Trophoblast cell (in vitro differentiated cells and primary cell): ENCODE measurements at places on chromosomes 13 and 19.

- H3K27ac ChIP-seq, result no peak overlapping the region
- H3K4me1 ChIP-seq, result no peaks in the 10 kb centered on the region
- H3K36me3 ChIP-seq, result no peaks in the 10 kb centered on the region
Measured at GRCh38 chr13:32852526-32852925, 163.7 kb upstream of the KL start.

GRCh38 chr19:48852292-48852691 lies 16.0 kb upstream of the HSD17B14 start:
- no peaks in the 10 kb centered on the region for H3K36me3 ChIP-seq
- no peak for DNase-seq
- H3K27ac ChIP-seq, result no peak overlapping the region
- H3K4me3 ChIP-seq, result no peak overlapping the region
- H3K4me1 ChIP-seq, result no peaks in the 10 kb centered on the region

- peak; percentile 15 for DNase-seq
- peaks cover 19% of the 10 kb centered on the region for H3K27me3 ChIP-seq
- peak within 1 kb of the TSS; percentile 67 for H3K4me3 ChIP-seq
- H3K27ac ChIP-seq, result no peak within 1 kb of the TSS
Measured at GRCh38 chr13:112968910-112969691, at the start of gene MCF2L. Gene MCF2L, plus strand, starts transcription at chr13:112969214. Its CDS starts 166 bp downstream, at chr13:112969380.

DNA sequence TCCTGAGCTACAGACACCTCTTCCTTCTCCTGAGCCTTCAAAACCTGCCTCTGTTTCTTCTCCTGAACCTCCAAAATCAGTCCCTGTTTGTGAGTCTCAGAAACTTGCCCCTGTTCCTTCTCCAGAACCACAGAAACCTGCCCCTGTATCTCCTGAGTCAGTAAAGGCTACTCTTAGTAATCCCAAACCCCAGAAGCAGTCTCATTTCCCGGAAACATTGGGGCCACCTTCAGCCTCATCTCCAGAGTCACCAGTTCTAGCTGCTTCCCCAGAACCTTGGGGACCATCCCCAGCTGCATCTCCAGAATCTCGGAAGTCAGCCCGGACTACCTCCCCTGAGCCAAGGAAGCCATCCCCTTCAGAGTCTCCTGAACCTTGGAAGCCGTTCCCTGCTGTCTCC lies 10.0 kb downstream of the CHAMP1 start:
- DNase-seq, result no peak
- no peak overlapping the region for H3K27ac ChIP-seq
- peaks cover 27% of the 10 kb centered on the region for H3K36me3 ChIP-seq
- H3K4me1 ChIP-seq, result no peaks in the 10 kb centered on the region
- H3K27me3 ChIP-seq, result no peaks in the 10 kb centered on the region

GRCh38 chr13:19958155-19959111 lies at the start of gene ZMYM2:
Gene ZMYM2, plus strand, starts transcription at chr13:19958727. Its CDS starts 34,346 bp downstream, at chr13:19993073.
- H3K4me3 ChIP-seq, result peak within 1 kb of the TSS; percentile 88
- DNase-seq, result peak; percentile 98
- no peaks in the 10 kb centered on the region for H3K4me1 ChIP-seq
- no peaks in the 10 kb centered on the region for H3K27me3 ChIP-seq

DNA sequence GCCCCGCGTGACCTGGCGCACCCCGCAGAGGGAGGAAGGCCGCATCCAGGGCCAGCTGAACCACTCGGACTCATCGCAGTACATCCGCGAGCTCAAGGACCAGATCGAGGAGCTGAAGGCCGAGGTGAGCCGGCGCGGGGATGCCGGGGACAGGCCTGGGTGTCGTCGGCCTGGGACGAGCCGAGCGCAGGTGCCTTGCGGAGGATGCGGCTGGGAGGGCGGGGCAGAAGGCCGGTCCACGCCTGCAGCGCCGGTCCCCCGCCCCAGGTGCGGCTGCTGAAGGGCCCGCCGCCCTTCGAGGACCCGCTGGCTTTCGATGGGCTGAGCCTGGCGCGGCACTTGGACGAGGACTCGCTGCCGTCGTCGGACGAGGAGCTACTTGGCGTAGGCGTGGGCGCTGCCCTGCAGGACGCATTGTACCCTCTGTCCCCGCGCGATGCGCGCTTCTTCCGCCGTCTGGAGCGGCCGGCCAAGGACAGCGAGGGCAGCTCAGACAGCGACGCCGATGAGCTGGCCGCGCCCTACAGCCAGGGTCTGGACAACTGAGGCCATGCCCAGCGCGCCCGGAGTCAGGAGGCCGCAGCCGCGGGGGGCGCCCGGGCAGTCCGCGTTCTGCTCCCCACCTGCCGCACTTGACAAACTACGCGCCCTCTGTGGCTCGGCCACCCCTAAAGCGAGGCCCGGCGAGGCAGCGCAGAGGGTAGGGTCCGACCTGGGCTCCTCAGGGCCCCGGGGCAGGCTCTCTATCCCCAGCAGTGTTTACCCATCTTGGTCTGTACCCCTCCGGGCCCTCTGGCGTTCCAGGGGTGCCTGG lies 10.8 kb downstream of the PRR36 start:
- H3K4me3 ChIP-seq, result peak overlapping the region; percentile 47
- H3K27ac ChIP-seq, result no peak overlapping the region
- H3K36me3 ChIP-seq, result no peaks in the 10 kb centered on the region
- DNase-seq, result no peak

- peak; percentile 71 for DNase-seq
- no peaks in the 10 kb centered on the region for H3K27me3 ChIP-seq
- peak overlapping the region; percentile 94 for H3K27ac ChIP-seq
- peak overlapping the region; percentile 94 for H3K4me3 ChIP-seq
- H3K4me1 ChIP-seq, result no peaks in the 10 kb centered on the region
Measured at GRCh38 chr13:27450921-27451471, 632 bp upstream of the MTIF3 start.

GRCh38 chr19:4676955-4677731 lies 7.0 kb upstream of the MYDGF start:
- no peak overlapping the region for H3K4me3 ChIP-seq
- H3K27ac ChIP-seq, result no peak overlapping the region
- peaks cover 40% of the 10 kb centered on the region for H3K36me3 ChIP-seq
- no peaks in the 10 kb centered on the region for H3K27me3 ChIP-seq

- DNase-seq, result no peak
- H3K4me1 ChIP-seq, result peaks cover 5% of the 10 kb centered on the region
- H3K27me3 ChIP-seq, result no peaks in the 10 kb centered on the region
- H3K27ac ChIP-seq, result no peak overlapping the region
Measured at GRCh38 chr19:6229951-6230712, 49.6 kb downstream of the MLLT1 start.

GRCh38 chr19:4375164-4376027 lies 25.0 kb downstream of the SH3GL1 start:
- H3K36me3 ChIP-seq, result peaks cover 18% of the 10 kb centered on the region
- no peak overlapping the region for H3K4me3 ChIP-seq
- DNase-seq, result peak; percentile 99

DNA sequence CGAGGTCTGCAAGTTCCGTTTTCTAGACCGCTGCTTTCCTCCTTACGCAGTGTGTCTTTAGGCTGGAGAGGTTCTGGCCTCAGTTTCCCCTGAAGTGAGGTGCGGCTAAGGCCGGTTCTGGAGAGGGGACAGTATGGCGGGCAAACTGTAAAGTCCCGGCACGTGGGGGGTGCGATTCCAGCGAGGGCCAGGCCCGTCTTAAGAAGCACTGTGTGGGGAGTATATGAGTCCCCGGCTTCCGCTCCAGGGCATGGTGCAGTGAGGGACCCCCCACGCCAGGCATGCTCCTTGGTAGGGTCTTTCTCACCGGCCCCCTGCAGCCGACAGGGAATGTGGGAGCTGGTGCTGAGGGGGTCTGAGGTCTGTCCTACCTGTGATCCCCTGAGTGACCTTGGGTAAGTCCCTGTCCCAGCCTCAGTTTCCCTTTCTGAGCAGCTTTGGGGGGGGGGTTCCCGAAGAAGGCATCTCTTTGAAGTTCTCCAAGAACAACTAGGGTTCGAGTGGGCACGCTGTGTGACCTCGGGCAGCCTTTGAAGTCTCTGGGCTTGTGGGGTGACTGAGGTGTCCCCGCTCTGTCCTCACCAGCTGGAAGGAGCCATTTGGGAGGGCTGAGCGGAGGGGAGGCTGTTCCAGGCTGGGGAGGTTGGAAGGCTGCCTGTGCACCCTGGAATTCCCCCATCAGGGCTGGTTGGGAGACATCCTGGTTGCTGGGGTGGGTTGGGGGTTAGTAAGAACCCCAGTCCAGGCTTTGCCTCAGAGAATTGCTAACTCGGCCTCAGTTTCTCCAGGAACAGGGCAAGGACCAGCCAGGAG lies 1.5 kb downstream of the NFIC start:
- no peaks in the 10 kb centered on the region for H3K36me3 ChIP-seq
- H3K27me3 ChIP-seq, result peaks cover 81% of the 10 kb centered on the region
- H3K4me3 ChIP-seq, result peak overlapping the region; percentile 38
- H3K4me1 ChIP-seq, result no peaks in the 10 kb centered on the region
- no peak overlapping the region for H3K27ac ChIP-seq
- DNase-seq, result no peak

DNA sequence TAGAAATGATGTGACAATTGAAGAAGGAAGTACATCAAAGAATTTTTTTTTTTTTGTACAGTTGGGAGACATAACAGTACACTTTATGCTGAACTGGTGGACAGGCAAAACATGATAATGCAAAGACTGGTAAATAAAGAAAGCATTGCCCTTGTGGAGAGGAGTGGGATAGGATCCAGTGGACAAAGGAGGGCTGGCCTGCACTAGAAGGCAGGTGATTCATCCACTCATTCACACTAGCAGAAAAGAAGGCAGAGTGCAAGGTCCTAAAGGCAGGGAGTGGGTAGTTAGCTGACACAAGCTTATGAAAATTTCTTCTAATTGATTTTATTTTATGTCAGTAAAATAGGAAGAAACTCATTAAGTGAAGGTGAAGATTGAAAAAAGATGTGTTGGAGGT lies 17.6 kb upstream of the NALCN start:
- no peaks in the 10 kb centered on the region for H3K36me3 ChIP-seq
- no peak overlapping the region for H3K27ac ChIP-seq
- no peaks in the 10 kb centered on the region for H3K27me3 ChIP-seq
- no peak for DNase-seq
- H3K4me3 ChIP-seq, result no peak overlapping the region

- H3K27me3 ChIP-seq, result no peaks in the 10 kb centered on the region
- no peaks in the 10 kb centered on the region for H3K36me3 ChIP-seq
- peaks cover 6% of the 10 kb centered on the region for H3K4me1 ChIP-seq
- H3K4me3 ChIP-seq, result no peak overlapping the region
Measured at GRCh38 chr13:60759499-60759898, 362.5 kb downstream of the TDRD3 start.

DNA sequence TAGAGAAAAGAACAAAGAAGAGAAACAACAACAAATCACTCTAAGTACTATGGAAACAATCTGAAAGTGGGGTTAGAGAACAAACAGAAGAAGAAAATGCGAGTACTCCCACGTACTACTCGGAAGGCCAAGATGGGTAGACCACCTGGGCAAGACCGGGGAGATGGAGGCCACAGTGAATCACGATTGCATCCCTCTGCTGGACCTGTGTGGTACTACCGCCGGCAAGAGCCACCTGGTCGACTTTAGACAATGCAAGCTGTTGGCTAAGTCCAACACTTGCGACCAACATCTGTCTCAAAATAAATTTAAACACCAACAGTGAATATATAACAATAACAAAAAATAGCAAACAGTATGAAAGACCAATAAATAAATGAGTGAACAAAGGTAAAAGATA lies 45.5 kb upstream of the ZNF91 start:
- peak; percentile 37 for DNase-seq
- H3K4me3 ChIP-seq, result no peak overlapping the region
- H3K27me3 ChIP-seq, result no peaks in the 10 kb centered on the region
- no peak overlapping the region for H3K27ac ChIP-seq
- no peaks in the 10 kb centered on the region for H3K36me3 ChIP-seq

- no peak for DNase-seq
- H3K27ac ChIP-seq, result no peak overlapping the region
- no peaks in the 10 kb centered on the region for H3K27me3 ChIP-seq
- H3K4me1 ChIP-seq, result no peaks in the 10 kb centered on the region
- no peak overlapping the region for H3K4me3 ChIP-seq
- peaks cover 2% of the 10 kb centered on the region for H3K36me3 ChIP-seq
Measured at GRCh38 chr13:64505336-64505910, 2724.7 kb downstream of the PCDH9 start.

GRCh38 chr13:90902255-90902654 lies 445.2 kb upstream of the MIR17HG start:
- no peak overlapping the region for H3K4me3 ChIP-seq
- no peaks in the 10 kb centered on the region for H3K36me3 ChIP-seq
- no peaks in the 10 kb centered on the region for H3K27me3 ChIP-seq
- no peak for DNase-seq
- no peak overlapping the region for H3K27ac ChIP-seq
- H3K4me1 ChIP-seq, result no peaks in the 10 kb centered on the region

DNA sequence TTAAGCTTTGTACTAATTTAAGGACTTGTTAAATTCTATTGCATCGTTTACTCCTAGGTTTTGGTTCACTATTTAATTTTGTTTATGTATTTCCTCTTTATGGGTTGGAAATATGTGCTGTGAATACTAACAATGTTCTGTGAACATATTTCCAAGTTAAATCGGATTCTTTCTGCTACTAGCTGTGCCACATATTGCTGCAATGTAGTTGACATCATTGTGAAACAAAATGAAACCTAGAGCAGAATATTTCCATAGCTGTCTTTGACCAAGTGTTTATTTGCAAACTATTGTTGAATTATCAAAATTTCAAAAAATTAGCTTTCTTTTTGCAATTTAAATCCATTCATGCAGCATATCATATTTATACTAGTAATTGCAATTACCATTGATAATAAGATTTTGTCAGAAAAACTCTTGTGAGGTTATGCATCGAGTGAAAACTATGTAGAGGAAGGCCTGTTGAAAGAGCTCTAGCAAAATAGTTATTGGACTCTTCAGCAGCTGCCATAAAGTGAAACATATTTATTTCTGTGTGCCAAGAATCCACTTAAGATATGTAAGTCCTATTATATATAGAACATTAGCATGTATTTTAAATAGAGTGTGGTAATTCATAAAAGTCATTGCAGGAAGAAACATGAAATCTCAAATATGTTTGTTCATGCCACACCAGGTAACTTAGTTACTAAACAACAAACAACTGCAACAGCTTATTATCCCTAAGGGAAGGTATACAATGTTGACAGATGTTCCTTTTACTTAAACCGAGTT lies 575.1 kb downstream of the SLITRK6 start:
- H3K4me3 ChIP-seq, result no peak overlapping the region
- no peak overlapping the region for H3K27ac ChIP-seq
- no peaks in the 10 kb centered on the region for H3K27me3 ChIP-seq
- H3K36me3 ChIP-seq, result no peaks in the 10 kb centered on the region

GRCh38 chr19:10093295-10094186 lies 7.4 kb downstream of the SHFL start:
- H3K4me3 ChIP-seq, result no peak overlapping the region
- H3K36me3 ChIP-seq, result no peaks in the 10 kb centered on the region
- DNase-seq, result peak; percentile 24
- peaks cover 6% of the 10 kb centered on the region for H3K4me1 ChIP-seq
- no peak overlapping the region for H3K27ac ChIP-seq

- no peak overlapping the region for H3K4me3 ChIP-seq
- H3K27me3 ChIP-seq, result no peaks in the 10 kb centered on the region
- peaks cover 21% of the 10 kb centered on the region for H3K4me1 ChIP-seq
- no peak for DNase-seq
Measured at GRCh38 chr19:42114412-42114811, 17.8 kb downstream of the POU2F2 start.

DNA sequence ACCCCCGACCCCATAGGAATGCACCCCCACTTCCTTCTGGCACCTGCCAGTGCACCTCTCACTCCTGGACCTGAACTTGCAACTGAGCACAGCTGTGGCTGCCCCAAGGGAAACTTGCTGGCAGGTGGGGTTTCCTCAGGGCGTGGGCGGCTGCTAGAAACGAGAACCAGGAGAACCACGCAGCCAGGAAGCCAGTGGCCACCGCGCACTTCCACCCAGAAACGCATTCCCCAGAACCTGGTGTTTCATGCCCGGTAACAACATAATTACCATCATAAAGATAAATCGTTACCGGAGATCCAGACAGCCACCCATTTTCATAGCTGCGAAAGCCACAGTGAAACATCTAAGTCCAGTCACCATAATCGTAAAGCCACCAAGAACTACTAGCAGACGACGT lies 75.2 kb upstream of the C13orf46 start:
- H3K4me3 ChIP-seq, result no peak overlapping the region
- no peaks in the 10 kb centered on the region for H3K4me1 ChIP-seq
- no peak for DNase-seq
- H3K27me3 ChIP-seq, result no peaks in the 10 kb centered on the region
